Stimulated activated CD4-positive, alpha-beta T cell treated with anti-CD3 and anti-CD28 coated beads, Interleukin-1b, Interleukin-23, amount 100 ng/mL, for 4 hours (primary cell): ENCODE measurements at places on chromosomes 3 and 15.

DNA sequence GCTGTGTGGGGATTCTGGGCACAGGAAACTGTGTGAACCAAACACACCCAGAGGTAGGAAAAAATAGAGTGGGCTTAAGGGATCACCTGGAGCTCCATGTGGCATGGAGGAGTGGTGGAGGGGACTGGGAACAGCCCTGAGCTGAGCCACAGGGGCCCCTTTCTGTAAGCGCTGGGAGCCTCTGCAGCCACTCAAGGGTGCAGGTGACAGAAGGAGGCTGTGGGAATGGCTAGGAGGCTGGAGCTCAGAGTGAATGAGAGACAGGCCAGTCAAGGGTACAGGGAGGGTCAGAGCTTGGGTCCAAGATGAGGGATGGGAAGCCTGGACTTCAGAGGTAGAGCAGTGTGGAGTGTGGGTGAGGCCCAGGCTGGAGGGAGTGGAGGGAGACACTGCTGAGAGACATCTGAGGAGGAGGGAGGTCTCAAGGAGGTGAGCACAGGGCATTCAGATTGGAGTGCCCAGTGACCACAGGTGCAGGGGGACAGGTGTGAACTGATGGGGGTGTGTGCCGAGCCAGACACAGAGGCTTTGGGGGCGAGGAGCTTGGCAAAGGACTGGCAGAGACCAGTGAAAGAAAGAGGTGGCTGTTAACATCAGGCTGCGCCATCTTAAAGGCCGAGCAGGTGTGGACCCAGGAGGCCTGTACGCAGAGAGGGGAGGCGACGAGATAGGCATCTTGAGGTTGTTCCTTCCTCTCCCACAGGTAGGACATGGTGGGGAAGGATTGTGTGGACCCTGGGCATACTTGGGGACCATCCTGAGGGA, 56.8 kb downstream of the FGD5 start:
- no peak for DNase-seq

- no peak for DNase-seq
These were observed 151.3 kb downstream of the CADPS start for GRCh38 chr3:62723914-62724217.

DNA sequence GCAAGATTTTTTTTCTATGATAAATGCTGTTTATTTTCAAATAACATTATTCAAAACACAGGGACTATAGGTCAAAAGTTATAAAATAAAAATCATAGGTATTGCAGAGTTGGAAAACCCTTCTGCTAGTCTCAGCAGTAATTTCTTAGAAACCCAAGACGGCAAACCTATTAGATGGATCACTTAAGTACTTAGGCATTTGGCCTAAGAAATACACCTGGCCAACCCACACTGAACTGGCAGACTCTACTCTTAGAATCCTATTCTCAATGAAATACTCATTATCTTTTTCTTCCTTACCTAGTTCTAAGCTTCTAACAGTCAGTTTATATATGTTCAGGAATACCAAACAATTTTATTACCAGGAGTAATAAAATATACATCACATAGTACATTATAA, 30.5 kb upstream of the RIOX2 start:
- no peak for DNase-seq

- peak; percentile 30 for DNase-seq
These were observed 24.6 kb downstream of the EBLN2 start for GRCh38 chr3:73086071-73086494.

DNA sequence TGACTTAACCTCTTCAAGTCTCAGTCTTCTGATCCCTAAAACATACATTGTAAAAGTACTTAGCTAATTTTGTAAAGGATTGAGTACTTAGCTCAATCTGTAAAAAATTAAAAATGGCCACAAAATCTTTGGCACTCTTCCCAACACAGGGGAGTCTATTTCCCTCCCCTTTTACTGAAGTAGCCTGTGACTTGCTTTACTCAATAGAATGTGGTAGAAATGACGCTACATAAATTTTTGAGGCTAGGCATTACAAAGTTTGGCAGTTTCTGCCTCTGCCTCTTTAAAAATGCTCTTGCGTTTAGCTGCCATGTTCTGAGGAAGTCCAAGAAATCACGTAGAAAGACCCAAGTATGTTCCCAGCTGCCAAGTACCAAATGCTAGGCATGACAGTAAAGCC, 80.2 kb downstream of the CBLB start:
- no peak for DNase-seq

DNA sequence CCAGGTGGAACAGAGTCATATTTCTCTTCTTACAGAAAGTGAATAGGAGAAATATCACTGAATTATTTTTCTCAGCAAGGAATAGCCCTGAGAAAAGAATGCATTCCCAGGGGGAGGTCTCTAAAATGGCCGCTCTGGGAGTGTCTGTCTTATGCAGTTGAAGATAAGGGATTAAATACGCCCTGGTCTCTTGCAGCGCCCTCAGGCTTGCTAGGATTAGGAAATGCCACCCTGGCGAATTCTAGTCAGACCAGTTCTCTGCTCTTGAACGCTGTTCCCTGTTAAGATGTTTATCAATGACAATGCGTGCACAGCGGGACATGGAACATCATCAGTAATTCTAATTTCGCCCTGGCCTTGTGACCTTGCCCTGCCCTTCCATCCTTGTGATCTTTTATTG, 949.0 kb upstream of the SEMA6D start:
- DNase-seq = no peak
